NCI-H2227 treated with DMSO at 0.1 percent for 48 hours (cell line): ENCODE measurements at places on chromosomes 7 and 10.

- DNase-seq: no peak
Measured at GRCh38 chr7:4079956-4080355, 602.1 kb upstream of the FOXK1 start.

- DNase-seq: no peak
Measured at GRCh38 chr7:93821463-93821862, 69.1 kb downstream of the TFPI2 start.

- no peak for DNase-seq
Measured at GRCh38 chr10:108749042-108749441, 1174.3 kb downstream of the XPNPEP1 start.

GRCh38 chr7:132430041-132430855 lies 146.0 kb downstream of the PLXNA4 start:
- DNase-seq: no peak

- DNase-seq: no peak
Measured at GRCh38 chr10:95605163-95605562, 44.0 kb upstream of the SORBS1 start.

GRCh38 chr10:44437840-44438511 lies 53.1 kb upstream of the CXCL12 start:
- no peak for DNase-seq

DNA sequence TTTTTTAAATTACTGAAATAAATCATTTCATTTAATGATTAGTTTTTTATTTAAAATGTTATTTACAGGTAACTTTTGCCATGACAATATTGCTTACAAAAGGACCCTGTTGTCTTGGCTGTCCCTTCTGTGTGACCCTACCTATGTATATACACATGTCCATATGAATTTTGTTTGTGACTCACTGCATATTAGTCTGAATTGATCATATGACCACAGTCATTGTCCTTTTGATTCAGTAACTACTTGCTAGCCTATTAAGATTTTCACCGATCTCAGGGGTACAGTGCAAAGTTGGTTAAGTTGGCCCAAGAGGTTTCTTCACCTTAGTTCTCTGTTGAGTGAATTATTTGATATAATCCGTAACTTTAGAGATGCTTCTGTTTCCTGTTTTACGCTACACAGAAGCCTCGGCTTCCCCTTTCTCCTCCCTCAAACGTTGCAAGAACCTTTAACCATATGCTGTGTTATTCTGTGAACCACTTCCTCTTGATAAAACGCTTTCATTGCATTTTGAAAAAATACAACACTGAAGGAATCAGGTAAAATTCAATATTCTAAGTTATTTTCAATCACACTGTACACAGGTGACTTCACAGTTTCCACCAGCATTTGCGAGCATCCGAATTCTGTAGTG lies 43.9 kb downstream of the APBB1IP start:
- no peak for DNase-seq

DNA sequence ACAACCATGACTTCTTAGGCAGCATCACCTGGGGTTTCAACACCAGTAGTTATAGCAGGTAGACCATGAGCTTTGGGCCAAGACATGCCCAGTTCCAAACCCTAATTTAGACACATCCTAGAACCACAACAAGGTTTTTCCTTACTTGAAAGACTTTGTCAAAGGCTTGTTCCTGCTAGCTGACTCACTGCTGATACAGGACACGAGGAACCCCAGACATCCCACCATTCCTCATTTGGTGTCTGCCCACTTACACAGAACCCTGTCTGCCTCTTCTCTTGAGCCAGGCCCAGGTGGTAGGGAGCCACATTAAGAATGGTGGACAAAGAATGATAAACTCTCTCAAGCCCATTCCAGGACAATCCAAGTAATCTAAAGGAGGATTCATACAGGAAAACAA lies 109.0 kb downstream of the CCDC71L start:
- no peak for DNase-seq
